NCI-H1417 (cell line): ENCODE measurements at places on chromosomes 16 and 17.

DNA sequence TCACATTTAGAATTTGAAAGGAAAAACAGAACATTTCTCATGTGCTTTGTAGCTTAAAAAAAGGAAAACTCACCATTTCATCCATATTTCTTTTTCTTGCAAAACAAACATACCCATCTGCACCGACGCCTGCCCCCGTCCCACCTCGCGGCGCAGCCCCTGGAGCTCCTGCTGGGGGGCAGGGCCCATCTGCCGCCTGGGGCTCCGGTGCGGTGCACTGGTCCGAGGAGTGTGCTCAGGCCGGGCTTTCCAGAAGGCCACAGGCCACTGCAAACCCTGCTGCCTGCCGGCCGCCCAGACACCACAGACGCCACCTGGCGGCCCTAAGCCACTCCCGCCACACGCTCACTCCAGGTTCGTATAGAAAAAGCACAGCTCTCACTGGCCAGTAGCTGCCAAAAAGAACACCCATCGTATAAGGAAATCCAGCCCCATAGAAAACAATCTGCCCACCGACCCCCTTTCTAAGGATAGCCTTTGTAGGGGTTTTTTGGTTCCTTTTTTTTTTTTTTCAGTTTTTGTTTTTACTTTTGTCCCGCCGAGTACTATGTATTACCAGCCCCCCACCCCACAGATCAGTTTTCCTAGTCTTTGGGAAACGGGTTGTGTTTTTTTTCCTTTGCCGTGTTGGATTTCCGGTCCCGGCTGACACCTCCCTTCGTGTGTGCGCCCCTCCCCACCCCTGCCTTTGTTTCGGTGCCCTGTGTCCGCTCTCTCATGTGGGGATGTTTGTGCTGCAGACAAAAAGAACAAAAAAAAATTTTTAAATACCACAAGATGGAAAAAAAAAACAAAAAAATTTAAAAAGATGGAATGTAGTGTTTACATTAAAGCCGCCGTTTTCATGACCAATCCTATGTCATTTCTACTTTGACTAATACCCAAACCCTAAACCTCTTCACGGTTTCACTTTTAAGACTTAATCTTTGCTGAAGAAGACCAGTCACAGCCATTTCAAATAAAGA lies 68.8 kb downstream of the AMFR start:
- no peak for DNase-seq

DNA sequence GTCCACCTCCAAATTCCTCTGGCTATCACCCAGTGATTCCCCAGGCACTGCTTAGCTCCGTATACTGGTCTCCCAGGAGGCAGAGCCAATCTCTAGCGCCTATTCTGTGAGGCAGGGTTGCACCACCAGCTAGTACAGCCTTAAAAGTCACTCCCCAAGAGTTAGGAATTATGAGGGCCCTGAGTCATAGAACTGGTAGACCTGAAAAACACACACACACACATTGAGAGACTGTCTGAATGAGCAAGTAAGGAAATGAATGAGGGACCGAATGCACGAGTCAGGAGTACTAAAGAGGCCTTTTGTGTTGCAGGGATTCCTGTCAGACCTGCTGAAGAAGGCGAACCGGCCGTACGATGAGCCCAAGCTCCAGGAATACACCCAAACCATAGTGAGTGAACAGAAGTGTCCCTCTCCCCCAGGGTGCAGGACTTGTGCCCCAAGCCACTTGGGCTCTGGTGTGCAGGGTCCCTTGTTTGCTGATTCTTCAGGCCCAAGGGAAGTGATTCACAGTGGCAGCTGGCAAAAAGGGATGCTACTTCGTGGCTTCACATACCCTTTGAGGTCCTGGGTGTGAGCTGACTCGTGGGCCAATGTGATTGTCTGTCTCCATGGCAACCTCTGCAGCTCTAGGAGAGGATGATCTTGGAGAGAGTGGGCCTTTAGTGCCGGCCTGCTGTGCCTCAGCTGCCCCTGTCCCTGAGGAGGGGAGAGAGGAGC lies 24.7 kb downstream of the CALB2 start:
- DNase-seq, result peak; percentile 22

DNA sequence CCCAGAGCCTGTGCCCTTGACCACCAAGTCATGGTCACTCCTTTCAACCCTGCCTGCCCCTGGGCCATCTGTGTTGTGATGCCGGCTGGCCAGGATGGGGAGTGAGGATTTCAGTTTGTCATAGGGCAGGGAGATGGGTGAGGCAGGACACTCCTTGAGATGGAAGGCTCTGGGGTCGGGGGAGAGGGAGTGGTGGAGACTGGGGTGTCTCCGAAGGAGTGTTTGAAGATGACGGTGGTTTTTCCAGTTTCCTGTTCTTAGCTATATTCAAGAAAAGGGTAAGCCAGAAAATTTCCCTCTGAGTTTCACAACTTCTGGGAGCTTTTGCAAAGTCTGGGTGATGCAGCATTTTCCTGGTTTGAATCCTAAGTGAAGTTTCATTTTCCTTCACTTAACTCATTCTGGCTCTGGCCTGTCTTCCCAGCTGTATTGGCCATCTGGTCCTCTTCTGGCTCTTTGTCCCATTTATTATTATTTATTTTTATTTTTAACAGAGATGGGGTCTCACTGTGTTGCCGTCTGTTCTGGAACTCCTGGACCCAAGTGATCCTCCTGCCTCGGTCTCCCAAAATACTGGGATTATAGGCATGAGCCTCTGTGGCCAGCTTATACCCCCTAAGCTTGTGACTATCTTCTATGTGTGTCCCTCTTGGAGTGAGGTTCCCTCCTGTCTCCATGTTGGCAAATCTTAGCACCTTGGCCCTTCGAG lies 27.7 kb downstream of the ABCC1 start:
- no peak for DNase-seq

GRCh38 chr17:76182016-76182764 lies 41.1 kb upstream of the FOXJ1 start:
- peak; percentile 79 for DNase-seq

- no peak for DNase-seq
These were observed 262.1 kb upstream of the MAF start for GRCh38 chr16:79862601-79863000.

DNA sequence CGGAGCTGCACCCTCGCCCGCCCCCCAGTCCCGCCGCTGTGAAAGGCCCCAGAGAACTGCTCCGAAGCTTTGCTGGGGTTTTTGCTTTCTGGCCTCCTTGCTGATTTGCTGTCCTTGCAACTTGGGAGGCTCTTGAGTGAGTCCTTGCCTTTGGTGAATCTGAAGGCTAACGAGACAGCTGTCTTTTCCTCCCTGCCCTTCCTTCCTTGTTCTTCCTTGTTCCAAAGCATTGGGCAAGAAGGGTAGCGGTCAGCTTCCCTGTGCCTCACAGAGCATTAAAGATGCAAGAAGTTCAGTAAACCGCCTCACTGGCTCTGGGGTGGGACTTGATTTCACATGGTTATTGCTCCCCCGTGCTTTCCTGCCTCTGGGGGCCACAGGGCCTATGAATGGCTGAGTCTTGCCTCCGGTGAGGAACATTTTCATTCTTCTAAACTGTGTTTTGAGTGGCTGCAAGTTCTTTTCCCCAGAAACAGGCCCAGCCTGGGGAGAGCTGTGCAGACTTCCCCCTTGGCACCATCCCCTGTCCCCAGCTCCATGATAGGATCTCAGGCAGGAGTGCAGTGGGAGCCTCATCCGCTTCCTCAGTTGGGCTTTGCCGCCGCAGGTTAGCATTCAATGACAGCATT lies 1.4 kb downstream of the YPEL2 start:
- DNase-seq, result no peak

DNA sequence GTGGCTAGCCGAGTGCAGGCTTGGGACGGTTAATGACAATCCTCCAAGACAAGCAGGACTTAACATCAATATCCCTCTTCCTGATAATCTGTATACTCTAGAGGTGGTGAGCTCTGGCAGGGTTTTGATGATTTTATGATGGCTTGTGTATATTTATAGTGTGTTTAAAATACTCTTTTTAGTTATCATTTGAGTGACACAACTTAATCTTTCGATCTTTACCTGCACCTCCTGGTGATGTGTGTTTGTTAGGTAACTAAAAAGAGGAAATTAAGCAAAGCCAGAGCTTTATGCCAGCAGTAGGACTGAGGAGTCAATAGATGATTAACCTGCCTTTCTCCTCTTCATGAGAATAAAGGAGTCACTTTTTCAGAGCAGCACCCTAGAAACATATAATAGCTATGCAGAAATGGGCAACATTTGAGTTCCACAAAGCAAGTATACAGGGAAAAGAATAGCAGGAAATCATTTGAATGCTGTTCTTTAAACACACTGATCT lies 210.5 kb downstream of the IRX3 start:
- DNase-seq, result no peak

DNA sequence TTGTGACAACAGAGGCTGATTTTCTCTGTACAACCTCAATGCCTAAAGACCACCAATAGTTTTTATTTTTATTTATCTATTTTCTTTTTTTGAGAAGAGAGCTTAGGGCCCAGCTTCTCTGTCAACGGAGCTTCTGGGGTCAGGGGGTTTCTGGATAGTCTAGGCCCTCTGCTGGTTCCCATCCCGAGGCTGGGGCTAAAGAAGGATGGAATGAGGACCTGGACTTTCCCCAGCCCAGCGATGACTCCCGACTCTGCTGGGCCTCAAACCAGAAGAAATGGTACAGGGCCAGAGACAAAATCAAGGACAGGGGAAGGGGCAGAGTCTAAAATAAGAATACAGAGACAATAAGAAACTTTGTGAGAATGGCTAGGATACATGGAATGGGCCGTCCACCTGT lies 5.7 kb upstream of the TSPOAP1 start:
- DNase-seq, result no peak

- no peak for DNase-seq
These were observed 15.4 kb upstream of the NDEL1 start for GRCh38 chr17:8420041-8420934.

- DNase-seq, result peak; percentile 9
These were observed 648 bp upstream of the ERCC4 start for GRCh38 chr16:13919330-13919682.

- DNase-seq, result no peak
These were observed 52.5 kb upstream of the MTSS2 start for GRCh38 chr16:70738083-70738977.

DNA sequence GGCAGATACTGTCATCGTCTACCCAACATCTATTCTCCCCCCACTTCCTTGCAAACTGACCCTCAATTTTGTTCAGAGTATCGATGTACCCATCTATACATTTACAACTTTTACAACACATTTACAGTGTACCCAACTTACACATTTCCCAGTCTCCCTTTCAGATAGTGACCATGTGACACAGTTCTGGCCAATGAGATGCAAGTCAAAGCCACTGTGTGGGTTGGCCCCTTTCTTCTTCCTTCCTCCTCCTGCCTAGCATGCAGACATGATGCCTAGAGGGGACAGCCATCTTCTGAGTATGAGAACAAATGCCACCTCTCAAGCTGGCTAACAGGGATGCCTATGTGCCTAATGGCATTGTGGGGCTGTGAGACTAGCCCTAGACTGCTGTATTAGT lies 11.3 kb upstream of the NFAT5 start:
- no peak for DNase-seq

- peak; percentile 82 for DNase-seq
These were observed at the start of gene SRCIN1 for GRCh38 chr17:38605841-38606645. Gene SRCIN1 (minus strand): TSS chr17:38605952. CDS start chr17:38605705, 247 bp downstream.

DNA sequence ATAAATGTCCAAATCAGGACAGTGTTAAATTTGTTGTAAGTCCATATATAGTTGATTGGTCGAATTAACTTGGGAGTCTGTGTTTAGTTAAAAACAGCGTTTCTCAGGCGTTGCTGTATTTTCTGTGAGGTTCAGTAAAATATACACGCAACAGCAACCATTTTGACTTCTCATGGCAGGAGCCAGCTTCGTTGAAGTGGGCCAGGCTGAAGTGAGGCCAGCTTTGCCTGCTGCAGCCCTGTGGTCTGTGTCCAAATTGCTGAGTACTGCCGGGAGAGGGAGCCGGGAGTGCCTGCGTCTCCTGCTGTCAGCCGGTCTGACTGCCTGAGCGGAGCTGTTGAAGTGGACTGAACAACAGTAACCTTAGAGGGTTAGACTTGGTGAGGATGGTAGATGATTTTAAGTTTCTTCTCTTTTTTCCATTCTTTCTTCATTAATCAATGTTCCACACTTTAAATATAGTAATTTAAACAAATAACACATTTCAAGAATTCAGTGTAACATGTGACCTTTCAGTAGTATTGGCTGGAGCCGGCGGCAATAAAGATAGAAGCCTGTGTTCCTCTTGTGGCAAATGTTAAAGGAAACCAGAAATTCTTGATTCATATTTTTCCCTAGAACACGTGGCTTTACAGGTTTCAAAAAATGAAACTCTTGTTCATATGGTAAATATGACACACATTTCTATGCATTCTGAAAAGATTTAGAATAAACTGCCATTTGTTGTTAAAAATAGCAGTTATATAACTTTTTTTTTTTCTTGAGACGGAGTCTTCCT lies 37.0 kb upstream of the ZNF750 start:
- DNase-seq, result peak; percentile 62

DNA sequence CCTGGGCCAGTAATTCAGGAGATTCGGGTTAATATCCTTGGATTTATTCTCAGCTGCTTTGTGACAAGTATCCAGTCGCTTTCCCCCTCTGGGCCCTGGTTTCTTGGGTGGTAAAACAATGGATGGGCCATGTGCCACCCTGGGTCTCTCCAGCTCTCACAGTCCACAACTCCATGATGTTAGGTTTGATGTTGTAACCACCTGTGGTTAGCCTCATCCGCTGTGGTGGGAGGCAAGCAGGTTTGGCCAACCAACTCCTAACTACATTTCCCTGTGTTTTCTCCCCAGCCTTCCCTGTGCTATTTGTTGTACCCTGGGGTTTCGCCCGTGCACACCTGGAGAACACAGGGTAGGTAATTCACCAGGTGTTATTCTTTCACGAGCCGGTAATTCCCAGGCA lies 35.1 kb downstream of the GLP2R start:
- DNase-seq, result no peak

DNA sequence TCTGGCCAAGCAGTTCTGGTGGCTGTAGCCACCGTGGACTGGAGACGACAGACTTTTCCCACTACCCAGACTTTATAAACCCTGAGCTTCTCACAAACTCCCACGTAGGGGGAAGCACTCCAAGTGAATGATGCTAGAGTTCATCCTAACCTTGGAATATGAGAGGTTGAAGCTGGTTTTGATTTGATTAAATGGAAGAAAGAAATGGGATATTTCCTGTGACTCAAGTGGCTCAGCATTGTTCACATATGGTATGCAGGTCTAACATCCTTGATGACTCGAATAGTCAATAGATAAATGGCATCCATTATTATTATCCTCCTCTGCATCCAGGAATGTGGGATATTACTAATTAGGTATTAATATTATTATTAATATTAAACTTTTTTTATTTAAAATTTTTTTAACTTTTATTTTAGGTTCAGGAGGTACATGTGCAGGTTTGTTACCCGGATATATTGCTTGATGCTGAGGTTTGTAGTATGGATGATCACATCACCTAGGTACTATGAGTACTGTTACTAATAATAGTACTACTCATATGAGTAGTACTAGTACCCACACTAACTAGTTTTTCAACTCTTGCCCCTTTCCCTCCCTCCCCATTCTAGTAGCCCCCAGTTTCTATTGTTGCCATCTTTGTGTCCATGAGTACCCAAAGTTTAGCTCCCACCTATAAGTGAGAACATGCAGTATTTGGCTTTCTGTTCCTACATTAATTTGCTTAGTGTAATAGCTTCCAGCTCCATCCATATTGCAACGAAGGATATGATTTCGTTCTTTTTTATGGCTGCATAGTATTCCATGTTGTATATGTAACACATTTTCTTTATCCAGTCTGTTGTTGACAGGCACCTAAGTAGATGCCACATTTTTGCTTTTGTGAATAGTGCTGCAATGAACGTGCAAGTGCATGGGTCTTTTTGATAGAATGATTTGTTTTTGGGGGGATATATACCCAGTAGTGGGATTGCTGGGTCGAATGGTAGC lies 22.9 kb downstream of the PIK3R6 start:
- DNase-seq, result no peak
